Muscle of leg (tissue), 16 donors: ENCODE measurements at places on chromosomes 2 and 18. TPM values are rescaled to one million over a fixed set of nuclear protein-coding genes. Genes with fewer than 3 reads are reported as not detected.

Gene SIX2
- total RNA-seq, result 3.3 TPM

Gene CCDC148
- total RNA-seq, result 1.2 TPM

Gene ANTXR1
- 86.0 TPM for total RNA-seq

DNA sequence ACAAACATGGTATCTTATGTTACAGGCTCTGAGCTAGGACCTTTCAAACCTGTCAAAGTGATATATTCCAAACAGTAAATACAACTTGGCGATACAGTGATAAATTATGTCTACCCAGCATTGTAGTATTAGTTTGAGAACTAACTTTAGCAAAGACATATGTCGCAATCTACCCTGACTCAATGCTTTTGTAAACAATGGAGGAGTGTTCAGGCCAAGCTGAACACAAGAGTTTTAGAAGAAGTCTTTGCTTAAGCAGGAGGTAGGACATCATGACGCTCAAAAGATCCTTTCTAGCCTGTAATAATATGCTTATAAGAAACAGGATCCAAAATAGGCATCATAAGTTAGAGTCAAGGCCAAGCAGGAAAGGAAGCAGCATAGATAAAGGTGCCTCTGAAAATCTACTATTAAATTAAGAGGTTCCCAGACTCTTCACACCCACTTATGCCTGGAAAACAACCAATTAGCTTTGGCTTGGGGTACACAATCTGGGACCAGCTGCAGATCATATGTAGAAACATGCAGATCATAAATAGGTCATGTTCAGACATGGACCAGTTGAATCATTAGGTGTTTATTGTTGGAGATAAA lies 132.5 kb downstream of the CSRNP3 start:
- no peak overlapping the region for H3K4me3 ChIP-seq
- no peaks in the 10 kb centered on the region for H3K4me1 ChIP-seq
- H3K36me3 ChIP-seq, result no peaks in the 10 kb centered on the region
- H3K27ac ChIP-seq, result no peak overlapping the region

GRCh38 chr2:133152801-133153200 lies 415.5 kb downstream of the NCKAP5 start:
- DNase-seq, result no peak
- no peak overlapping the region for H3K4me3 ChIP-seq
- H3K4me1 ChIP-seq, result no peaks in the 10 kb centered on the region
- H3K27me3 ChIP-seq, result no peaks in the 10 kb centered on the region

DNA sequence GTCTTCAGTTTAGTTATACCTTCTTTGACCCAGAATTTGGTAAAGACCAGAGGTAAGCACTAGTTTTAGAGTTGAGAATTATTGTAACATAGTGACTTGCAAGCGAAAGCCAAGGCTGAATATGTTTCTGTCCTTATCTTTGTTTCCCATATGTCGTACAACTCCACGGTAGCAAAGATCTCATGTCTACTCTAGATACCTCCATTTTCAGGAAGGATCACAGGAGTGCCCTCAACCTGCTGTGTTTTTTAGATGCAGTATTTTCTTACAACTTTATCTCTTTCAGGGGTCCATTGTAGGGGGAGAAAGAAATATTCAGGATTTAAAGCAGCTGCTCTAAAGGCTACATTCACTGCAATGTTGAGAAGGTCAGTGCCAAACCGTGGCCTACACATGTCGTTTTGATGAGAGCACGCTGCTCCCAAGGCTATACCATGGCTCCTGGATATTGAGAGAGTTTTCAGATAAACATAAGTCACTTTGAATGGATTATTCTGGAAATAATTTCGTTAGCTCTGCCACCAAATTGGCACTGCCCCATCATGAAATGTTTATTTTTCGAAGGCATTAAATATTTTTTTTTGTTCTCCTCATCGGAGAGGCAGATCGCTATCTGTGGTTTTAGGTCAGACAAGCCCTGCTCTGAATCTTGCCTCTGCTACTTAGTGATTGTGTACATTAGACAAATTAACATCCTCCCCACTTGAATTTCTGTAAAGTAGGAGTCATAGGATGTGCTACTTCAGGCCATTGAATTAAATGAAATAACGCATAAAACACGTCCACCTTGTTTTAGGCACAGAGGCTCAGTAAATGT lies 2.1 kb downstream of the RHBDD1 start:
- no peaks in the 10 kb centered on the region for H3K36me3 ChIP-seq
- peaks cover 16% of the 10 kb centered on the region for H3K4me1 ChIP-seq

Gene MC5R
- total RNA-seq, result 2.9 TPM

- no peak for DNase-seq
- H3K27ac ChIP-seq, result no peak overlapping the region
These were observed 22.8 kb upstream of the ASNSD1 start for GRCh38 chr2:189638301-189639006.

GRCh38 chr2:74072565-74072964 lies 75.1 kb downstream of the BOLA3 start:
- H3K4me1 ChIP-seq, result peaks cover 3% of the 10 kb centered on the region
- no peak overlapping the region for H3K4me3 ChIP-seq
- DNase-seq, result no peak

Gene ARHGAP25
- total RNA-seq, result 3.1 TPM

GRCh38 chr18:62182220-62182619 lies 4.6 kb downstream of the PIGN start:
- H3K27ac ChIP-seq, result no peak overlapping the region
- H3K4me3 ChIP-seq, result no peak overlapping the region
- DNase-seq, result no peak
- no peaks in the 10 kb centered on the region for H3K27me3 ChIP-seq
- peaks cover 2% of the 10 kb centered on the region for H3K4me1 ChIP-seq

GRCh38 chr2:239380831-239381708 lies 19.8 kb downstream of the HDAC4 start:
- peak overlapping the region; percentile 49 for H3K27ac ChIP-seq
- H3K36me3 ChIP-seq, result peaks cover 13% of the 10 kb centered on the region
- no peaks in the 10 kb centered on the region for H3K27me3 ChIP-seq
- H3K4me1 ChIP-seq, result peaks cover 18% of the 10 kb centered on the region
- peak; percentile 57 for DNase-seq
- H3K4me3 ChIP-seq, result no peak overlapping the region

Gene TCF4
- 167 TPM for total RNA-seq

DNA sequence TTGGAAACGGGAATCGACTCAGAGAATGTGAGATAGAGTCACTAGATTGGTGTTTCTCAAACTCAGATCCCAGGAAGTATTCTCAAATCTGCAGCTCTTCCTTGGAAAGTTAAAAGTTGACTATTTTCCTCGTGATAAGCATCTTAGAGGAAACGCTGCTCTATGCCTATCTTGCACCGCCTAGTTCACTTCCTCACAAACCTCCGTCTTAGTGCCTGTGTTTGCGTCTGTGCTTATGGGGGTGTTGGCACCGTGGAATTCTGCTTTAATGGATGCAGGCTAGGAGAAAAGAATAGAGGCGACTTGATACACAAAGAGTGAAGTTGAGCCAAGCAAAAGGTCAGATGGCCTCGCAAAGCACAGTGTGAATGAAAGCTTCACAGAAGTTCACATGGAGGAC lies 255.3 kb upstream of the ID2 start:
- H3K27ac ChIP-seq, result no peak overlapping the region
- no peaks in the 10 kb centered on the region for H3K27me3 ChIP-seq
- H3K36me3 ChIP-seq, result no peaks in the 10 kb centered on the region
- DNase-seq, result no peak
- H3K4me3 ChIP-seq, result no peak overlapping the region

Gene GTF2A1L
- 3.4 TPM for total RNA-seq

DNA sequence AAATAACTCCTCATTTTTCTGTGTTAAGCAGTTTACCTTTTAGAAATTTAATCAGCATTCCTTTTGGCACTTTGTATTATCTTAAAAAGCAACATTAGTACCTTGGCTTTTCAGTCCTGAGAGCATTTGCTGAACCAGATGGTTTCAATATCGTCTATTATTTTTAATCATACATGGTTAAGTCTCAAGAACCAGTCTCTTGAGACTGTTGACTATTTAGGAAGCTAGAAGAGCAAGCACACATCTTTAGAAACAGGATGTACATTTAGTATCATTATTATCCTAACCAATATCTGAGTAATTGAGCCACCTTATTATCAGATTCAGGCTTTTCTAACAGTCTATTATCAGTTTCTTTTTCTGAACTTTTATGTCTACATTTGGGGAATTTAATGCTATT lies 28.2 kb upstream of the ZEB2 start:
- no peak overlapping the region for H3K4me3 ChIP-seq
- no peak overlapping the region for H3K27ac ChIP-seq
- no peaks in the 10 kb centered on the region for H3K36me3 ChIP-seq
- peaks cover 2% of the 10 kb centered on the region for H3K4me1 ChIP-seq
- DNase-seq, result peak; percentile 37

Gene CYP27C1
- total RNA-seq, result 2.3 TPM

- peaks cover 4% of the 10 kb centered on the region for H3K4me1 ChIP-seq
- no peaks in the 10 kb centered on the region for H3K27me3 ChIP-seq
- H3K4me3 ChIP-seq, result no peak overlapping the region
- no peak for DNase-seq
These were observed 131.9 kb upstream of the CHAC2 start for GRCh38 chr2:53635694-53636093.

DNA sequence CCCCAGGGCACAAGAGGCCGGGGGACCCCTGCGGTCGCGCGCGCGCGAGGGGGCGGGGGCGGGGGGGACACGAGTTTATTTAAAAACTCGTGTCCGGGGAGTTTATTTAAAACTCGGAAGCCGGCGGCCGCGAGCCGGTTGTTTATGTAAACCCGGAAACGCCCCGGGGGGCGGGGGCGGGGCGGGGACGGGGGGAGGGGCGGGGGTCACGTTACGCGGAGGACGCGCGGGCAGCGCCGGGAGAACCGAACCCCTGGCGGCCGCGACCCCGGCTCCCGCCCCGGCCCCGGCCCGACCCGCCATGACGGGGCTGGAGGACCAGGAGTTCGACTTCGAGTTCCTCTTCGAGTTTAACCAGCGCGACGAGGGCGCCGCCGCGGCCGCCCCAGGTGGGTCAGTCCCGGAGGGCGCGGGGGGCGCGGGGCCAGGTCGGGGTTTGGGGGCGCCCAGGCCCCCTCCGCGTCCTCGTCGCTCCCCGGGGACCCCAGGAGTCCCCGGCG lies 4.4 kb downstream of the NFATC1 start:
- peaks cover 15% of the 10 kb centered on the region for H3K27me3 ChIP-seq
- peak overlapping the region; percentile 42 for H3K27ac ChIP-seq
- peaks cover 7% of the 10 kb centered on the region for H3K36me3 ChIP-seq
- H3K4me3 ChIP-seq, result peak overlapping the region; percentile 43

GRCh38 chr2:204972606-204973336 lies 427.5 kb downstream of the PARD3B start:
- no peak overlapping the region for H3K4me3 ChIP-seq
- H3K27me3 ChIP-seq, result no peaks in the 10 kb centered on the region
- peak overlapping the region; percentile 13 for H3K27ac ChIP-seq
- no peaks in the 10 kb centered on the region for H3K4me1 ChIP-seq
- no peaks in the 10 kb centered on the region for H3K36me3 ChIP-seq

- H3K27ac ChIP-seq, result no peak overlapping the region
- DNase-seq, result no peak
- no peaks in the 10 kb centered on the region for H3K4me1 ChIP-seq
- no peaks in the 10 kb centered on the region for H3K36me3 ChIP-seq
- no peak overlapping the region for H3K4me3 ChIP-seq
These were observed 54.8 kb downstream of the CRACDL start for GRCh38 chr2:98881153-98881650.

Gene FAM228A
- total RNA-seq, result 0.22 TPM

GRCh38 chr18:49716035-49716434 lies 97.3 kb downstream of the ACAA2 start:
- H3K4me3 ChIP-seq, result no peak overlapping the region
- DNase-seq, result no peak
- no peaks in the 10 kb centered on the region for H3K4me1 ChIP-seq
- H3K27me3 ChIP-seq, result no peaks in the 10 kb centered on the region

Gene PDE11A
- total RNA-seq, result 0.62 TPM

DNA sequence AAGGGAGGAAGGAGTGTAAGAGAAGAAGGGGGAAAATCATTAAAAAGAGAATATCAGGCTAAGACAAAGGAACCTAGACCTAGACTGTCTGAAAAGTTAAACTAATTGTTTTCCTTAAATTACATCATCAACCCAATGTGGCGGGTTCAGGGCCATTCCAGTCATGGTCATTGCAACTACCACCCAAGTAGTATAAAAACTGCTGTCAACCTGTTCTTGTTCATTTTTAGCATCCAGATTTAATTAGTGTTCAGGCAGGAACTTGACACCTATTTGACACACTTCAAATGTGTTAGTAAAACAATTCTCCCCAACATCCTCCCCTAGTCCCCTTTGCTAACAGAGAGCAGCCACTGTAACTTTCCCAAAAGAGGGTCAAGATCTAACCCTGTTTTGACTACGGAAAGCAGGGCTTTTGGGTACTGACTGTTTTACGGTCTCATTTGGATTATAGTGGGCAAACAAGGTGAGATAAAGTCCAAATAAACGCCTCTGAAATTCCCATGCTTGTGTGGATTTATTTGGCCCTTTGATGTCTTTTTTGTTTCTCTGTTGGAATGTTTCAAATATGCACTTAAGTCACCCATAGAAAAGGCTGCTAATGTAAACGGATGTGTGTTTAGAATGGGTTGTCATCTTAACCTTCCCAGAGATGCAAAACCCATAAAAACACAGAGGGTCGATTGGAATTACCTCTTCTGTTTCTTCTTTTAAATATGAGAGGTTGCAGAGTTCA lies 19.3 kb upstream of the TANC1 start:
- peaks cover 11% of the 10 kb centered on the region for H3K4me1 ChIP-seq
- DNase-seq, result no peak
- H3K36me3 ChIP-seq, result no peaks in the 10 kb centered on the region

DNA sequence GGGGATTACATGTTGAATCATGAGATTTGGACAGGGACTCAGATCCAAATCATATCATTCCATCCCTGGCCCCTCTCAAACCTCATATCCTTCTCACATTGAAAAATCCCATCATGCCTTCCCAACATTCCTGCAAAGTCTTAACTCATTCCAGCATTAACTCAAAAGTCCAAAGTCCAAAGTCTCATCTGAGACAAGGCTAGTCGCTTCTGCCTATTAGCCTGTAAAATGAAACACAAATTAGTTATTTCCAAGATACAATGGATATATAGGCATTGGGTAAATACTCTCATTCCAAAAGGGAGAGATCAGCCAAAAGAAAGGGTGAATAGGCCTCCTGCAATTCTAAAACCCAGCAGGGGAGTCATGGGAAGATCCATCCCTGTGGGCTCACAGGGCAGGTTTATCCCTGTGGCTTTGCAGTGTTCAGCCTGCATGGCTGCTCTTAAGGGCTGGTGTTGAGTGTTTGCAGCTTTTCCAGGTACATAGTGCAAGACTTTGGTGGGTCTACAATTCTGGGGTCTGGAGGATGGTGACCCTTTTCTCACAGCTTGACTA lies 21.2 kb upstream of the SLC14A1 start:
- H3K36me3 ChIP-seq, result no peaks in the 10 kb centered on the region
- no peaks in the 10 kb centered on the region for H3K27me3 ChIP-seq
- no peak for DNase-seq
- H3K27ac ChIP-seq, result no peak overlapping the region
- H3K4me1 ChIP-seq, result no peaks in the 10 kb centered on the region

DNA sequence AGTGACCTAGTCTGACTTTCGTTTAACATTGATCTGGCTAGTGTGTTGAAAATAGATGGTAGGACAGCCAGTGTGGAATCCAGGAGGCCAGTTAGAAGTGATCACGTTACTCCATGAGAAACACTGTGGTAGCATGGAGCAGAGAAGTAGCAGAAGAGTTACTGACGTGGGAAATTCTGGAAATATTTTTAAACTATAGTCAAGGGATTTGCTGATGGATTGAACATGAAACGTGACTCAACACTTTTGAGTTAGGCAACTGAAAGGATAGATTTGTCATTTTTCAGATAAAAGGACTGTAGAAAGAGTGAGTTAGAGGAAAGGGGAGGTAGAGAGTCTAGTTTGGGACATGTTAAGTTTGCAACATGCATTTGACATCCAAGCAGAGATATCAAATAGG lies 130.4 kb downstream of the IRS1 start:
- no peak for DNase-seq
- H3K27me3 ChIP-seq, result peaks cover 11% of the 10 kb centered on the region

GRCh38 chr2:191692502-191693115 lies 14.7 kb downstream of the NABP1 start:
- no peak overlapping the region for H3K4me3 ChIP-seq
- H3K27ac ChIP-seq, result no peak overlapping the region
- no peak for DNase-seq
